Naive thymus-derived CD4-positive, alpha-beta T cell (primary cell): ENCODE measurements at places on chromosomes 7 and 10. TPM values are rescaled to one million over a fixed set of nuclear protein-coding genes. Genes with fewer than 3 reads are reported as not detected.

Gene NME8
- total RNA-seq = not detected

Gene CFAP46
- not detected for total RNA-seq

DNA sequence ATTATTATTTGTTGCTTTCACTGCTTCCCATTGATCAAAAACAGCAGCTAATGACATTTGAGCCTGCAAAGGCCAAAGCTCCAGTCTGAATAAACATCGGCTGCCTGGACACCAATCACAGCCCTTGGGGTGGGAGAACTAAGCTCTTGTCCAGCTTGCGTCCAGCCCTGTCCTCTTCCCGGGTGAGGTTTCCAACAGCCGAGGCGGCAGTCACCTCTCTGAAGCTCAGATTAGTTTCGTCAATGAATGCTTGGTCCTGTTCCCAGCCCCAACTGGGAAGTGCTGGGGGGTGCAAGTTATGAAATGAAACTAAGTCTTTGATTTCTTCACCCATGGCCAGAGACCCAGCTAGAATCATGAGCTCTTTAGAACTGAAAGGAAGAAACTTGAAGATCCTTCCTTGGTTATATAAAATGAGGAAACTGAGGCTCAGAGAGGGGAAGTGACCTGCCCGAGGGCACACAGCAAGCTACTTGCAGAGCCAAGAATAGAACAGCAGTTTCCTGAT is 114.0 kb upstream of the TCF7L2 start:
- DNase-seq = no peak

GRCh38 chr10:122665946-122666345 is 33.7 kb downstream of the C10orf120 start:
- no peak for DNase-seq

DNA sequence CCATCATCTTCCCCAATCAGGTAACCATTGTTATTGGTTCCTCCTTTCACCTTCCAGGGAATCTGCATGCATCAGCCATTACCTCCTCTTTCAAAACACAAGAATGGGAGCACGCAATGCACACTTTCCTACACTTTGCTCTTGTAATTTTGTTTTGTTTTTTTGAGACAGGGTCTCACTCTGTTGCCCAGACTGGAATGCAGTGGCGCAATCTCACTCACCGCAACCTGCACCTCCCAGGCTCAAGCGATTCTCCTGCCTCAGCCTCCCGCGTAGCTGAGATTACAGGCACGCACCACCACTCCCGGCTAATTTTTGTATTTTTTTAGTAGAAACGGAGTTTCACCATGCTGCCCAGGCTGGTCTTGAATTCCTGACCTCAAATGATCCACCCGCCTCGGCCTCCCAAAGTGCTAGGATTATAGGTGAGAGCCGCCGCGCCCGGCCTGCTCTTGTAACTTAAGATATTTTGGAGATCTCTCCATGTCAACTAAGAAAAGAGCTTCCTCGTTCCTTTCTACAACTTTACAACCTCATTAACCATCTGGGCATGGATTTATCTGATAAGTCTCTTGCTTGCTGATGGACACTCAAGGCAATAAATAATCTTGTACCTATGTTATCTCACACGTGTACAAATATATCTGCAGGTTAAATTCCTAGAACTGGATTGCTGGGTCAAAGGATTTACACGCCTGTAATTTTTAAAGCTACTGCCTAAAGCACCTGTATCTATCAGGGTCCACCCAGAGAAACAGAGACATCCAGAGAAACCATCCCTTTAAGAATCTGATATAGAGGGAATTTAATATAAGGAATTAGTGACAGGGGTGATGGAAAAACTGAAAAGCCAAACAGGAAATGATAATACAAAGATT is 4.2 kb downstream of the CYTH3 start:
- DNase-seq = no peak

DNA sequence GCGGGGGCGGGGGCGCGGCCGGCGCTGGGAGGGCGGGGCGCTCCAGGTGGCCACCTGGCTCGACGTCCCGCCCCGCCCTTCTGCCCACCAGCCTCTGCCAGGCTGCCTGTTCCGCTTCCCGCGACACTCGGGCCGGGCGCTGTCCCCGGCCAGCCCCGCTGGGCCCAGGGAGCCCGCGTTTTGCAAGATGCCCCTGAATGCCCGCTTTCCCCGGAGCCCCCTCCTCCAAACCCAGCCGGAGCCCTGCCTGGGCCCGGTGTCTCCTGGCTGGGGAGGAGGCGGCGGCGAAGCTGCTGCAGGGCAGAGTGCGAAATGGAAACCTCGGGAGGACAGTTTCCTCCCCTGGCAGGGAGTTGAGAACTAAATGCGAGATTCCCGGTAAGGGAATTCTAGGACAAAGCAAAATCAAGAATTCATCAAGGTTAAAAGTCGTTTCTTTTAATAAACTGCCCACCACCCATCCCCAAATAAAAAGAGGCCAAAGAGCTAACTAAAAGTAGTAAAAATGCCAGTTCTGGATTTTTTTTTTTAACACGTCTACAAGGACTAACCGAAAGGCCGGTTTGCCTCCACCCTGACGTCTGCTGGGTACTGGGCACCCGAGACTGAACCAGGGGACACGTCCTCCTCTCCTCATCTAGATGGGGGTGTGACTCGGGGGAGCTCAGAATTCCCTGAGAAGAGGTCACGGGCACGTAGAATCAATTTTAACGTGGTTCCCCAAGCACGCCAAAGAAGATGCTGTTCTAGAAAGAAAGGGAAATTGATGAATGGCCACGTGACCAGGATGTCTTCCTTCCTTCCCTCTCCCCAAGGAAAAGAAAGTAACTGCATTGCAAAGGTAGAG is 200.4 kb upstream of the NFE2L3 start:
- no peak for DNase-seq
